ENCODE measurements at places on chromosomes 13 and 19. TPM values are rescaled to one million over a fixed set of nuclear protein-coding genes. Genes with fewer than 3 reads are reported as not detected.

Gene KLK8
- total RNA-seq, result not detected

DNA sequence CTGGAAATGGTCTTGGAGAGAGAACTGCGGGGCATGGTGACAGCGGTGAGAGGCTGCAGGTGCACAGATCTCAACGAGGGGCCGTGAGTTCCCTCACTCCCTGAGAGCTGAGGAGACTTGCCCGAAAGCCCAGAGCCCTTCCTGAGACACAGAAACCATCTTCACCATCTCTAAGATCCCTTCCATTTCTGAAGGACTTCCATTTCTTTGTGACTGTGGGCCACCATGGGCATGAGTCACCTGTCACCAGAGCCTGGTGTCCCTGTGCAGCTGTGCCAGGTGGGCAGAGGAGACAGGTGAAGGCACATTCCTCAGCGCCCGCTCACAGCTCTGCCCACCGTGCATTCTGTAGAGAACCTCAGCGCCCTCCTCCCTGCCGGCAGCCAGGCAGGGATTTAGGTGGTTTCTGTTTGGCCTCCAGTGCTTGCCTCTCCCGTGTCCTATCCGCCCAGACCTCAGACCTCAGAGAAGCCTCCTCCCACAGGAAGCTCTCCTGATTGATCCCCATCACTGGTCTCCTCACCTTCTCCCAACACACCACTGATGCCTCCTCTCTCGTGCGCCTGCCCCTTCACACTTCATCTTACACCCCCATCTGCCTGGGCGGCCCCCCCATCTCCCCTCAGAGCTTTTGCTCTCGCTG is 24.2 kb downstream of the SH3GL1 start:
- DNase-seq, result no peak
- H3K4me1 ChIP-seq, result peaks cover 52% of the 10 kb centered on the region
- peak overlapping the region; percentile 55 for H3K27ac ChIP-seq
- no peaks in the 10 kb centered on the region for H3K27me3 ChIP-seq

GRCh38 chr19:38975214-38975860 is at the start of gene FBXO17:
Gene FBXO17 (minus strand): TSS chr19:38975742. CDS start chr19:38950319, 25,423 bp downstream.
- peaks cover 9% of the 10 kb centered on the region for H3K4me1 ChIP-seq
- H3K36me3 ChIP-seq, result no peaks in the 10 kb centered on the region
- peaks cover 42% of the 10 kb centered on the region for H3K27me3 ChIP-seq
- peak; percentile 9 for DNase-seq
- H3K27ac ChIP-seq, result no peak within 1 kb of the TSS

DNA sequence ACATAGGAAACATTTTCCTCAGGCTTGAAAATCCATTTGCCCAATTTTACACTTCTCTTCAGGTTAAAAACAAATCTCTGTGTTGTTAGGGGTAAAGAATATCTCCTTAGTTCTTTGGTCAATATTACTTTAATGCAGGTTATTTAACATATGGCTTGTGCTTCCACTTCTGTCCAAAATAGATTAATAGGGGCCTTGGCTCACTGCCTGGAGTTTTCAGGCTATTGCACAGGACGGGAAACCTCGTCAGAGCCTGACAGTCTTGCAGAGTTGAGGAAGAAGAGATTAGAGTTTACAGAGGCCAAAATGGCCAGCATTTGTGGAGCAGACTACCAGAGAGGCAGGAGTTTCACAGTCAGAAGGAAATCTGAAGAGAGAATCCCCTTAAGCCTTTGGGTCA is 863.9 kb upstream of the GPC6 start:
- no peaks in the 10 kb centered on the region for H3K4me1 ChIP-seq
- no peaks in the 10 kb centered on the region for H3K36me3 ChIP-seq
- H3K4me3 ChIP-seq, result no peak overlapping the region
- no peak overlapping the region for H3K27ac ChIP-seq
- no peaks in the 10 kb centered on the region for H3K27me3 ChIP-seq

DNA sequence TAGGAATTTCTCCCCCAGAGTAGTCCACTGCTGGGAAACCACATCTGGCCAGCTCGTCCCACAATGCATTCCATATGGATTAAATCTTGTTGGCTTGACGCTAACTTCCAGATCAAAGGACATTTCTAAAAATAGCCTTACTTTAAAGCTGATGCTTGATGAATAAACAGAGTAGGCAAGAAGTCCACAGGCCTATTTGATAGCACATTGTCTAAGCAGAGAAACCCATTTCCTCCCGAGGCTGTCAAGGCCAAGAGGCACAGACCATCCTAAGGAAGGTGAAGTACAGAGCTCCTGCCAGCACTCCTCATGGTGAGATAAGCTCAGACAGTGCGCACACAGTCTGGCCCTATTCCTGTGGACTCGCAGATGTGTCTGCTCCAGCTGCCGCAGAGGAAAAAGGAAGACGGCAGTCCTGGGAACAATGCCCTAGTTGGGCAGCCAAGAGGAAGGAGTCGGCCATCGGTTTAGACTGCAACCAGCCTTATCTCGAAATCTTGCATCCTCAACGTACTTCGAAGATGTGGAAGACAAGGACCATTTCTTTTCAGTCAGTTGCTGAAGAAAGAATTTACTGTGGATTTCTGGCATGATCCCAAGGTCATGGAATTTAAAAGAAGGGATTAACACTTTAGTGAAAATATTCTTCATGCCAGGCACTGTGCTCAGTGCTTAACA is 156.8 kb downstream of the RGCC start:
- no peak overlapping the region for H3K27ac ChIP-seq
- H3K4me3 ChIP-seq, result no peak overlapping the region

DNA sequence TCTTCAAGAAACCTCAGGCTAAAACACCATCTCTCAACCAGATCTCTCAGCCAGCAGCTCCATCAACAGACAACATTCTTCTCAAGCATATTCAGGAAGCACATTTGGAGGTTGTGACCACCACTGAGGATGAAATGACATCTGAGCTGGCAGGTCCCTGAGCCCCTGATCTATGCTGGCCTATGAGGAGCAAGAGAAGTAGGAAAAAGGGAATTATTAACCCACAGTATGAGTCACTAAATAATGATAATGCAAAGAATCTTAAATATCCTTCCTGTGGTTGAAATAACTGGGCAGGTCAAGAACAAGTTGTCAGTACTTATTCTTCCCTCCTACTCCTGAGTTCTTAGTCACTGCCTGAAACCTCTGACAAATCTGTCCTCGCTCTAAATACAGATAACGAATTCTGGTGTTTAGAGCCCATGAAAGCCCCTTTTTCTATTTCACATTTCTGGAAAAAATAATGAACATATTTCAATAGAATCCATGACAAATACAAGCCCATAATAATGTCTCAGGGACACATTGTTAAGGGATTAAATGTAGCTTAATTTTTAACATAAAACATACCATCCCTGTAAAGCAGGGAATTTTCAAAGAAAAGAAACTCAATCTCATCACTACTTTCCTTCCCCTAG is 225.8 kb upstream of the IRS2 start:
- no peak overlapping the region for H3K4me3 ChIP-seq
- H3K36me3 ChIP-seq, result no peaks in the 10 kb centered on the region
- DNase-seq, result no peak
- no peaks in the 10 kb centered on the region for H3K4me1 ChIP-seq

Gene NLRP12
- 0.06 TPM for total RNA-seq

Gene IQCN
- 0.32 TPM for total RNA-seq

- no peak for DNase-seq
- no peak overlapping the region for H3K27ac ChIP-seq
- no peak overlapping the region for H3K4me3 ChIP-seq
- no peaks in the 10 kb centered on the region for H3K27me3 ChIP-seq
- no peaks in the 10 kb centered on the region for H3K4me1 ChIP-seq
Observed at GRCh38 chr13:81990652-81991051, 1649.7 kb upstream of the SPRY2 start.

Gene HCST
- 44.9 TPM for total RNA-seq

GRCh38 chr19:19207637-19208572 is 3.9 kb upstream of the NCAN start:
- peaks cover 35% of the 10 kb centered on the region for H3K27me3 ChIP-seq
- DNase-seq, result no peak
- no peaks in the 10 kb centered on the region for H3K36me3 ChIP-seq
- no peak overlapping the region for H3K27ac ChIP-seq
- peaks cover 7% of the 10 kb centered on the region for H3K4me1 ChIP-seq
- H3K4me3 ChIP-seq, result no peak overlapping the region

GRCh38 chr13:97072297-97072696 is 78.0 kb upstream of the OXGR1 start:
- H3K4me3 ChIP-seq, result no peak overlapping the region
- no peaks in the 10 kb centered on the region for H3K4me1 ChIP-seq
- no peak overlapping the region for H3K27ac ChIP-seq
- peaks cover 3% of the 10 kb centered on the region for H3K27me3 ChIP-seq
- no peak for DNase-seq
- H3K36me3 ChIP-seq, result no peaks in the 10 kb centered on the region

DNA sequence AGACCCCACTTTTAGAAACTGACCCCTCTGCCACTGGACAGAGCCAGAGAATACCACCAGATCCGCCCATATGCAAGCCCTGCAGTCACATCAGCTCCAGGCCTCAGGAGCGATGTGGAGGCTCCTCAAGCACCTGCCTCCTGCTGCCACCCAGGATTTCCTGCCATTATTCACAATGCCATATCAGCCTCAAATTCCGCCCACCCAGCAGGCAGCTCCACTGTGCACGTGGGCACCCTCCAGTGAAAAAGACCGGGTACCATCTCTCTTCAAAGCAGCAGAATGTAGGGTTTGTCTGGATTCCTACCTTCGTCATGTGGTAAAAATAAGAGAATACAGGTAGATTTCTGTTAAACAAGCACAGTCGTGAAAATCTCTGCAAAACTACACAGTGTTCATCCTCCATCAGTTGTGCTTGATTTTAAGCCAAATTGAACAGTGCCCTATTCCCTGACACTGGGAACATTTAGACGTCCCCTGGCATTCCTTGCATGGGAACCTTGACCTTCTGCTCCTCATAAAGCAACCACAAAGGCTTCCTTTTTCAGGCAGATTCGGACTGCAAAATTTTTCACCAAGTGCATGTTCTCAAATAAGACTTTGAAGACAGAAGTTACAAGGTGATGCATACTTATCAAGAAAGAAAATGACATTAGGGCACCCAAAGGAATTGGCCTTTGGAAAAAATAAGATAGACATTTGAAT is 56.4 kb downstream of the FAM124A start:
- DNase-seq, result no peak
- peaks cover 4% of the 10 kb centered on the region for H3K4me1 ChIP-seq
- H3K36me3 ChIP-seq, result no peaks in the 10 kb centered on the region

Measured in activated naive CD8-positive, alpha-beta T cell treated with anti-CD3 and anti-CD28 coated beads for 36 hours (primary cell).